ENCODE measurements at places on chromosomes 5 and 9.

GRCh38 chr5:132780577-132780976, 3.5 kb upstream of the SEPTIN8 start:
- no peak for DNase-seq

DNA sequence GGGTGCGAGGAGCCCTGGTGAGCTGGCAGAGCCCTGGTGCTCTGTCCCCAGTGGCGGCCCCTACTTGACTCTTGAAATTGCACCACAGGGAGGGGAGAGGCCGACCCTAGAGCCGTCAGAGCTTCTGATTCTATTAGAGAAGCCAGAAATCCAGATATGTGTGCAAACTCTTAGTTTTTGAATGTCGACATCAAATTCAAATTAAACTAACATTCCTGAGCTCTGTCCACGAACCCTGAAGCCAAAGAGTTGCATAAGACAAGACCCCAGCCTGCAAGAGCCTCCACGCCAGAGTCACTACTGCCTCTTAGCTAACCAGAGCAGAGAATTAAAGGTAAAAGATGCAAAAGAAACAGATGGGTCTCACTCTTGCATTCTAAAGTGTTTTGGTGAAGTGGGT, 29.8 kb upstream of the MSX2 start:
- no peak for DNase-seq

GRCh38 chr5:135138116-135138850, 104.3 kb upstream of the PITX1 start:
- DNase-seq: no peak

- no peak for DNase-seq
Measured at GRCh38 chr5:108942701-108943100, 195.0 kb downstream of the FER start.

DNA sequence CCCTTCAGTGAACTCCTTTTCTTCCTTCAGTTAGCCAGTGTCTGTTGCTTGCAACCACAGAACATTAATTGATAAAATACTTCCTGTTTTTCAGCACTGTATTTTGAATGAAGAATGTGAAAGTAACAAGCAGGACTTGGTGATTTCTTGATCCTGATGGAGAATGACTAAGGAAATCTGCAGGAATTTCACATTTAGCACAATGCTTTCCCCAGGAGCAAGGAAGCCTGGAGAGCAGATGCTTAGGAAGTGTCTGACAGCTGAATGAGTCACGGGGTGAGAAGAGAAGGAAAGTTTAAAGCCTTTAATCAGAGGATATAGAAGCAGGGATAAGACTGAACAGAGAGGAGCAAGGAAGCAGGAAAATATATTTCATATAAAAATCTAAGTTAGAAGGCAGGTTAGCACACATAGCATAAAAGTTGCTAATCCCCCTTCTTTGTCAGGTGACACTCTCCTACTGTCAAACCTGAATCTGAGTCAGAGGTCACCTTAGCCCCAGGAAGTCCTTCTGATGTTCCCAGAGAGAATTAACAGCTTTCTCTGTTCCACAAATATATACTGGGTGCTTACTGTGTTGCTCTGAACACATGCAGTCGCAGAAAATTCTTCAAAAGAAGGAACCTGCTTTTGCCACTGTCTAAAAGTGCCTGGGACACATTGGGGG, 59.7 kb downstream of the GNA14 start:
- no peak for DNase-seq

- no peak for DNase-seq
Measured at GRCh38 chr5:103330875-103331274, 72.3 kb downstream of the MACIR start.

GRCh38 chr9:133969681-133970580, 22.2 kb downstream of the VAV2 start:
- no peak for DNase-seq

GRCh38 chr5:69049151-69049550, 44.7 kb upstream of the SLC30A5 start:
- peak; percentile 44 for DNase-seq

DNA sequence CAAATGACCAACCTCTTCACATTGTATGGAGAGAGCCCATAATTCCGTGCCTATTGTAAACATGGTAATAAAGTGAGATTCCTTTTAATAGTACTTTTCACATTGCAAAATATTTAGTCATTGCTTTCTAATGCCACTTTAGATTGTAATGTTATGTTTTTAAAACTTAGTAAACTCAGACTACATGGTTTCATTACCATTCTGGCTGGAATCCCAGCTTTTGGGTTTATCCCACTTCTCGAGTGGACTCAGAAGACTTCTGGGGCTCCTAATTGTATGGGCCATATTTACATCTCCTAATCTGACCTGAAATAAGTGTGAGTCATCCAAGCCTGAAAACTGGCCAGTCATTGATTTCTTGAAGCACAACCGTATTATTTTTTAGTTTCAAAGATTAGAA, 217.6 kb downstream of the CAAP1 start:
- no peak for DNase-seq

DNA sequence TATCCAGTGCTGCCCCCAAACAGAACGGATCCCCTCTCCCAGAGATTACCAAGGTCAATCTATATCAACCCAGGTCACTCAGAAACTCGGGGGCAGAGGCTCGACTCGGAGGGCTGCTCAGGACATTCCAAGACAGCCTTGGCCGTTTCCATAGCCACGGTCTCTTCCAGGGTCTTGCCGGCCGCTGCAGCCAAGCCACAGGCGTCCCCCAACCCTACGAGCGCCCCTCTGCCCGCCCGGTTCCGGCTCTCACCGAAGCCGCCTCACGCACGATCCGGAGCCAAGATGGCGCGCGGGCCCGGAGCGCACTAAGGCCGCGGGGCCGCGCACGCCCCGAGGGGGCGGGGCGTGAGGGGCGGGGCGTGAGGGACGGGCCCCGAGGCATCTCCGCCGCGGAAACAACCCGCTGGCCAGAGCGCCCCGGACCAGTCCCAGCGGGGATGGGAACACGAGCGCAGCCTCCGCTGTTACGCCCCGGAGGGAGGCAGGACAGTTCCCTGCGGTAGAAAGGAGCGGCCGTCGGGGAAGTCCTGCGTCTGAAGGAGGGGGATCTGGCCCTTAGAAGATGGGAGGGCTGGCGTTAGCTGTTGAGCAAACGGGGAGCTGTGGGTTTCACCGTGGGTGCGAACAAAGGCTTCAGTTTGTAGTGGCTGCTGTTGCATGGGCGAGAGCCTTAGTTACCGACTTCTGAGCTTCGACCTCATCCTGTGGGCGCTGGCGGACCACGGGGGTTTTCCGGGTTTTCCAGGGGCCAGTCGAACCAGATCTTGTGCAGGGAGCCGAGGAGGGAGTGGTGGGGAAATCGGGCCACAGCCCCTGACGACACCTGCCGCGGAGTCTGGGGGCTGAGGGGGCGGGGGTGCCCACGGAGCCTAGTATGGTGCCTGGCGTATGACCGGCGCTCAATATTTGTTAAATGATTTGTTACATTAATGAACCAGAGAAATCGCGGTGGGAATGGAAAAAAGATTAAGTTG, at the start of gene RPP25L:
Gene RPP25L (minus strand): TSS at position 287 of the 977 bp plus-strand sequence. CDS start 801 bp downstream, outside the sequence.
- DNase-seq: peak; percentile 62

GRCh38 chr5:1537603-1538154, 13.9 kb upstream of the LPCAT1 start:
- no peak for DNase-seq

- no peak for DNase-seq
Measured at GRCh38 chr9:135533113-135533512, 11.9 kb downstream of the LCN1 start.

DNA sequence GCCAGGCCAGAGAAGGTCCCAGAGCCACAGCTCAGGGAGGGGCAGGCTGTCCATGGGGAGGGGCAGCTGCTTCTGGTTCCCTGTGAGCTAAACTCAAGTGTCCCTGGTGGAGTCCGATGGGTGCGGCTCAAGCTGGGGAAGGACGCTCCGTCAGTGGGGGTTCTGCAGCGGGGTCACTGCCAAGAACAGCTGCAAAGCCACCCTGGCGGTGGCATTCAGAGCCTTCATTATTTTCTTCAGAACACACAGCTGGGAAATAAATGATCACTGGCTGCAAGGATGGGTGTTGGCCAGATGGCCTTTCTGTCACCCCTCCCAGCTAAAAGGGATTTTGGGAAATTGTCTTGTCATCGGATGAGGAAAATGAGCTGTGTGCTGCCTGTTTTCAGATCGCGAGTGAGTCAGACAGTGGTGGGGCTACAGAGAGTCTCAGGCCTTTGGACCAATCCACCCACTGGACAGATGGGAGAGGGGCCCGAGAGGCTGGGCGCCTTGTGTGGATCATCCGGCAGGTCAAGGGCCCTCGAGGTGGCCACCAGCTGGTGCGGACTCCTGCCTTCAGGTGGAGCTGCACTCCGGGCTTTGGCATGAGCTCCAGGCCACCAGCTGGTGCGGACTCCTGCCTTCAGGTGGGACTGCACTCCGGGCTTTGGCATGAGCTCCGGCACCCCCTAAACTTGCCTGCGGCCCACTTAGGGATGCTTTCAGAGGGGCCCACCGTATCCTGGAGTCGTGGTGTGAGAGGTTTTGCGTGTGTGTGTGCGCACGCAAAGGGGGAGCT, 17.9 kb upstream of the GFPT2 start:
- no peak for DNase-seq

GRCh38 chr5:7420510-7421280, 24.8 kb downstream of the ADCY2 start:
- no peak for DNase-seq

- peak; percentile 53 for DNase-seq
Measured at GRCh38 chr5:32217886-32218396, 43.8 kb upstream of the GOLPH3 start.

- DNase-seq: peak; percentile 45
Measured at GRCh38 chr9:84170521-84171141, 169.9 kb downstream of the SLC28A3 start.

- no peak for DNase-seq
Measured at GRCh38 chr9:127572961-127573721, 38.9 kb upstream of the STXBP1 start.

DNA sequence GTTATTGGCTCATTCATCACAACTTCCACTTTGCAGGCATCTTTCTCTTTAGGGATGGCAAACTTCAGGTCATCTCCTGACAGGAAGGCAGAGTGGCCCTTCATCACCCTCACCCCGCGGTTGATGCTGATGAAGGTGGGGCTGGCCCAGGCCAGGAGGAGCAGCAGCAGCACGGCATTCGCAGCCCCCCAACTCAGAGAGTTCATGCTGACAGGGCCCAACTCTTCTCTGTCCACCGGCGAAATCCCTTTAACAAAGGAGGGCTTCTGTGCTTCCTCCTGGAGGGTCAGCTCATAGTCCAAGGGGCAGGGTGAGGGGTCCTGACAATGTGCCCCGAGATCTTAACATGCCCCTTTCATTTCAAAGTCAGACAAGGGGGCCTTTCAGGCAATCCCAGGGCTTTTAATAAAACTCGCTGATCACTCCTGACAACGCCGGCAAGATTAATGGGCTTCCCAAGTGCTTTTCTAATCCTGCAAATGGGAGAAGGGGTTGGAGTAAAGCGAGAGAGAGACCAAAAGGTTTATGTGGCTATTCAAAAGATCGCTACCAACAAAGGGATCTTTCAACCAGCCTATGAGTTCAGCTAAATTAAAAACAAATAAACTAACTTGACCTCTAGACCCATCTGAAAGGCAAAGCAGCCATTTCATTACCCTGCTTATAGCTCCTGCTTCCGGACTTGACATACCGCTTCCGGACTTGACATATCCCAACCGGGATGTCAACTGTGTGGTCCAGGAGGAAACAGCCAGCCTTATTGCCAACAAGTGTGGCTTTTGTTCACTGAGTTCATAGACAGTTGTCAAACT, 41.2 kb downstream of the FREM1 start:
- peak; percentile 97 for DNase-seq

GRCh38 chr9:89743216-89743572, 138.4 kb downstream of the GADD45G start:
- DNase-seq: no peak

GRCh38 chr9:128149001-128149701, at the start of gene LCN2:
TSS of gene LCN2 (plus strand) at chr9:128149453. CDS start at chr9:128149526, 73 bp downstream.
- no peak for DNase-seq

- peak; percentile 75 for DNase-seq
Measured at GRCh38 chr5:32489791-32490562, 45.4 kb upstream of the ZFR start.

GRCh38 chr5:95511606-95512005, 43.2 kb downstream of the SKIC3 start:
- DNase-seq: no peak

- peak; percentile 80 for DNase-seq
Measured at GRCh38 chr9:133788819-133789717, 50.9 kb upstream of the SARDH start.

DNA sequence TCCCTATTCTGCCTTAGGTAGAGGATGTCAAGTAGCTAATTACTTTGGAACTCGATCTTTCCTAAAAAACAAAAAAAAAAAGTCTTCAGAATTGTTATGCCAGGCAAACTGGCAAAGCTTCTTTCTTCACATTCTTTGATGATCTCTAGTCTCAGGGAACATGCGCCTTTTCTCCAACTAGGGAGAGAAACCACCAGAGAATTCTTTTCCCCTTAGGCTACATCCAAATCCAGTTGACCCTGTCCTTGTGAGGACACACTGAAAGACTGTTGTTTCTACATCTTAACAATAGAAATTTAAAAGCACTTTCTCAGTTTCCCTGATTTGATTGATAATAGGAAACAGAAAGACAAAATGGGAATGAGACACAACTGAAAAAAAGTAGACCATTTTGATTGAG, 94.7 kb upstream of the ITGA2 start:
- DNase-seq: no peak

DNA sequence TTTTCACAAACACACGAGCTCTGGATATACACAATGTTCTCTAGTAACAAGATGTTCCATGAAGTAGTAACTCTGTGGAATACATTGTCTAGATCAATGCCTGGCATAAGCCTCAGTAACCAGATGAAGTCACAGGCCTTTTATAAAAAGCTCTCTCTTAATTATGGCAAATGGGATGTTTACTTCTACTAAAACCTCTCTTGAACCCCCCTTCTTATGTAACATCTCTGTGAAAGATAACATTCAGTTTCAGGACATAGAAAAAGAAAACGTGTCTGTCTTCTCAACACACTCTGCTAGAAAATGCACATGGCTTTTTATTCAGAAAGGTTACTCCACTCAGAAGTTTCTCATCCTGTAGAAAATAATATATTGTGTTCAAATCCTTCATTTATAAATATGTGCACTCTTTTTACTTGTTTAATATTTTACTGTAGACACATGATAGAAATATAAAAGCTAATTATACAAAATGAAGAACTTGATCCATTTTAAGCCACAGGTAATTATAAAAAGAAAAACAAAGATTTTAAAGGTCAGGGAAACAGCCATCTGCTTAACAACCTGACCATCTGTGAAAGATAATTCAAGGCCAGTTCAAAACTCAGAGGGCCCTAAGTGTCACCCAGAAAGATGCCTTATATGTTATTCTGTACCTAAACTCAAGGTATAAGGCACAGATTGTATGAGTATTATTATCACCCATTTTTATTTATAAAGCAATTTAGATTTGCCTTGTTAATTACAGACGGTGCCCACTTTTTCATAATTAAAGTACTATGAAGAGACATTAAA, 812.0 kb downstream of the CDH18 start:
- DNase-seq: no peak

DNA sequence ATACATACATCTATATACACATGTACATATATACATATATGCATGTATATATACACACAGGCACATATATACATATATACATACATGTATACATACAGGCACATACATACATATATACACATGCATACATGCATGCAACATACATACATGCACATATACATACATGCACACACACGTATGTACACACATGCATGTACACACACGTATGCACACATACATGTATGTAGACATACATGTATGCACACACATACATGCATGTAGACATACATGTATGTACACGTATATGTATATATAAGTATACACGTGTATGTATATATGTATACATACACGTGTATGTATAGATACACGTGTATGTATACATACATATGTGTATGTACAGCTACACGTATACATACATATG, 617.0 kb downstream of the RAB3C start:
- DNase-seq: no peak

GRCh38 chr5:39780347-39780746, 355.6 kb upstream of the DAB2 start:
- DNase-seq: no peak

Measured in HepG2 (cell line).